ENCODE measurements at places on chromosomes 12 and 14.

DNA sequence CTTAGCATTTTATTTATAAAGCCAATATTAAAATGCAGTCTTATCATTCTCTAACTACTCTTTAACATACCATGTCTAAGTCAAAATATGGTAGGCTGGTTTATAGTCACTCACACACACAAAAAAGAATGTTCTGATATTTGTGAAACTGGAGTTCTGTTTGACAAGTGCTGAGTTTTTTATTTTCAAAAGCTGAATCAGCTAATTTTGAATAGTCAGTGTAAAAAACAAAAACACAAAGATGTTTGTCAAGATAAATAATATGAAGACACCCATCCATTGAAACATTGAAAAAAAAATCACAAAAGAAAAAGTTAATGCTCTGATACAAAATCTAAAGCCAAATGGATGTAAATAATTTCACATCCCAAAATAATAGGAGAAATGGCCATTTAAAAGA is 231.5 kb downstream of the MED13L start:
- no peak for DNase-seq

DNA sequence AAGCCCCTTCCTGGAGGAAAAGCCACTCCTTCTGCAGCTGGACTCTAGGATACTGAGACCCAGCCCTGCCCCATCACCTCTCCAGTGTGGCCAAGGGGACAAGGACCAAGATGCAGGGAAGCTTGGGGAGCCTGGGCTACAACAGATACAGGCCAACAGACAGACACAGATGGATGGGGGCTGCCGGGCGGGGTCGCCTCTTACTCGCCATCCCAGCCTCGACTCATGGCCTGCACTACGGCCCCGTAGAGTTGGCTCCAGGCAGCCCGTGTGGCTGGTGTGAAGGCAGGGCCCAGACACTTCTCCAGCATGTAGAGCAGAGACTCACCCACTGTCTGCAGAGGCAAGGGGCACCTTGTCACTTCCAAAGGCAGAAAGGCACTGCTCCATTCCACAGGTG is 4.7 kb downstream of the NGB start:
- no peak for DNase-seq

- no peak for DNase-seq
Observed at GRCh38 chr12:47636908-47637780, 68.7 kb downstream of the RPAP3 start.

- no peak for DNase-seq
Observed at GRCh38 chr12:96398424-96399119, 1.7 kb downstream of the CDK17 start.

GRCh38 chr14:96263347-96264199 is 7.6 kb downstream of the BDKRB1 start:
- no peak for DNase-seq
